ENCODE measurements at places on chromosomes 6 and 20.
A peak's percentile ranks its signal among the peaks of the same experiment; 100 is the strongest.

DNA sequence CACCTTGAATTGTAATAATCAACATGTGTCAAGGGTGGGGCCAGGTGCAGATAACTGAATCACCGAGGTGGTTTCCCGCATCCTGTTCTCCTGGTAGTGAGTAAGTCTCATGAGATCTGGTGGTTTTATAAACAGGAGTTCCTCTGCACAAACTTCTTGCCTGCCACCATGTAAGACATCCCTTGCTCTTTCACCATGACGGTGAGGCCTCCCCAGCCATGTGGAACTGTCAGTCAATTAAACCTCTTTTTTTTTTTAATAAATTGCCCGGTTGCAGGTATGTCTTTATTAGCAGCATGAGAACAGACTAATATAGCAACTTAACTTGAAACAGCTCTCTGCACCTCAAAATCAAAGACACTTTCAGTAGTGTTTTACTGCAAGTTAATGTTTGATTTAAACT, 121.6 kb downstream of the OGFRL1 start:
- no peak for DNase-seq

GRCh38 chr20:24868396-24868927, 80.6 kb upstream of the CST7 start:
- no peak for DNase-seq

- DNase-seq = no peak
Observed at GRCh38 chr6:7052443-7053011, 55.2 kb upstream of the RREB1 start.

GRCh38 chr6:161215193-161215592, 58.7 kb downstream of the AGPAT4 start:
- peak; percentile 96 for DNase-seq

DNA sequence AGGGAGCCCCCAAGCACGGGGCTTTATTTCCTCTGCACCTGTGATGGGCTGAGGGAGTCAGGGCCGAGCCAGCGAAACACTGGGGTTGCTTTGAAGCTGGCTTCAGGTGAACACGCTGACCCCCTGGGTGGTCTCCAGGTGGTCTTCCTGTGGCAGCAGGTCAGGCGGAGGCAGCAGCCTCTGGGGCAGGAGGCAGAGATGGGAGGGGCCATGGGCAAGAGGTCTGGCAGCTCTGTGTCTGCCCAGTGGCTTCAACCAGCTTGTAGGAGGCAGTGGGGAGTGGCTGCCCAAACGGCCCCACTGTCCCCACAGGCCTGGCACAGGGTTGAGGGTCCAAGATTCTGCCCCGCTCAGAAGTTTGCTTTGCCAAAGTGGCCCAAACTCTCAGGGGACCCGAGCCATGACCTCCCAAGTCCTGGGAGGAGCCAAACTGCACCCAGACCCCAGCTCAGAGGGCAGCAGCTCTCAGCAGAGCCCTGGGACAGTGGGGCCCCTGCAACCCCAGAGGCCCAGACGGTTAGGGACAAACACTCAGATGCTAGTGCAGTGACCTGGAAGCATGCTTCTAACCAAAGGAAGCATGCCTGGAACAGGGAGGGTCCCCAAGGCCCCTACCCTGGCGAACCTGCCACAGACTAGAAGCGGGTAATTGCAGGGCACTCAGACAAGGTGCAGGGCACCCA, 15.3 kb downstream of the NTSR1 start:
- no peak for DNase-seq

GRCh38 chr6:113596387-113597230, 260.5 kb upstream of the MARCKS start:
- no peak for DNase-seq

Measured in AG09319 (cell line).